Stimulated activated CD4-positive, alpha-beta T cell treated with anti-CD3 and anti-CD28 coated beads, Interleukin-12 subunit alpha, Interleukin-12 subunit beta, amount 100 ng/mL, for 24 hours (primary cell): ENCODE measurements at places on chromosomes 1 and 21.

- no peak for DNase-seq
These were observed 82.8 kb downstream of the LRRC53 start for GRCh38 chr1:74429580-74429979.

DNA sequence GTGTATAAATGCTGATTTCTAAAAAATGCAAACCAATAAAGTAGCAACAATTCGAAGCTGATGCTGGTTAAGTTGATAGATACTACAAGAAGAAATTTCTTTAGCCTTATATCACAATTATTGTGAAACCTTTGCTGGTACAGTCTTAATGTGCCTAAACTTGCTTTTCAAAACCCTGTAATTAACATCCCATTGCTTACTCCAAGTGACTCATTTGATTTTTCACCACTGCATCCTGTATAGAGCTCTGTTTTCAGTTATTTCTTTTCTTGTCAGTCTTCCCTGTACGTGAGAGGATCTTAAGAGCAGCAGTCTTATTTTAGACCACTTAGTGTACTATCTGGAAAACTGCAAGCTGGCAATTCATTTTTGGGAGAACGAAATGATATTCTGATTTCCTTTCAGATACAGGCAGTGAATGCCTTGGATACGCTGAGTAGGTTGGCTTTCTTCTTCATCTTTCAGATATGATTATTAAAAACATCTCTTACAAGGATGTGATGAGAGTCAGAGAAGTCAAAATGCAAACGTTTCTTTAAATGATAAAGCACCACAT lies 210.3 kb downstream of the KCTD3 start:
- no peak for DNase-seq

GRCh38 chr1:98325646-98326440 lies 335.7 kb upstream of the SNX7 start:
- no peak for DNase-seq

DNA sequence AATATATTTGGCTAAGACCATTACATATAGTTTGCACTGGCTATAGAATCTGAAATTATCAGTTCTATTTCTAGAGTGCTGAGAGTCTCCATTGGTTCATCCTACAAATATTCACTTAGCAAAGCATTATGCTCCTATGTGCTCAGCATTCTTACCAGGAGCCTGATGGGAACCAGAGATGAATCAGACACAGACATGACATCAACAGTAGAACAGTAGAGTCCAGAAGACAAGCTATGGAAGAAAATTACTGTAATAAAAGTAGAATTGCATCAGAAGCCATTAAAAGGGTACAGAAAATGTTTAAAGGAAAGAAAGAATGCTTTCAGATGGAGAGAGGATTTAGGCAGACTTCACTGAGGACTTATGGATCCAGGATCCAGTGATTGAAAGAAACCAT lies 271.7 kb upstream of the SNX7 start:
- DNase-seq = no peak

DNA sequence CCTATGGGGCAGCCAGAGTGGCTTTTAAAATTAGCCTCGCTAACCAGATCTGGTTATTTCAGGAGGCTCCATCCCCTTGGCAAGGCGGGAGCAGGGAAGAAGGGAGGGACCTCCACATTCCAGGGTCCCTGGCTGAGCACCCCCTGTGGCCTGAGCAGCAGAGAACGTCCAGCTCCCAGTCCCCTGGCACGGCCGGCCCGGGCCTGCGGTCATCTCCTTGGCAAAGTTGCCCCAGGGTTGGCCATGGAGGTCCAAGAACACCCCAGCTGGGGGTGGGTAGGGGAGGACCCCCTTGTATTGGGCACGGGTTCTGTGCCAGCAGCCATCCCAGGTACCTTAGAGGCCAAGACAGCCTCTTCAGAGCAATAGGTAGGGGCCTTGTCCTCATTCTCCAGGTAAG lies 75.9 kb downstream of the RAP1GAP start:
- DNase-seq = no peak

DNA sequence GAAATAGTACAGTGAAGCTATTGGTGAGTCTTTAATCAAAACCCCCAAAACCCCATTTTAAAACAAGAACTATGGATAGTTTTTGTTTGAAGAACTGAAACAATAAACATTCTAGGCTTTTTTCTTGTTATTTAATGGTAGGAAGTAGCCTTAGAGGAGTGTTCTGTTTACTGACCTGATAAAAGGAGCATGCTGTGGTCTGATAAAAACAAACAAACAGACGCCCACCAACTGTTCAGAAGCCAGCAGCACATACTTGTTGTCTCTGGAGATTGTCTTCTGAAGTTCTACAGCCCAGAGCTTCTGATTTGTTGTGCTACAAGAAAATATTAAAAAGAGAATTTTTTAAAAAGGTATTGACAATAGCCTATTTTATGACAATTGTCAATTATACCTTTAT lies 54.1 kb upstream of the CFAP298 start:
- no peak for DNase-seq

DNA sequence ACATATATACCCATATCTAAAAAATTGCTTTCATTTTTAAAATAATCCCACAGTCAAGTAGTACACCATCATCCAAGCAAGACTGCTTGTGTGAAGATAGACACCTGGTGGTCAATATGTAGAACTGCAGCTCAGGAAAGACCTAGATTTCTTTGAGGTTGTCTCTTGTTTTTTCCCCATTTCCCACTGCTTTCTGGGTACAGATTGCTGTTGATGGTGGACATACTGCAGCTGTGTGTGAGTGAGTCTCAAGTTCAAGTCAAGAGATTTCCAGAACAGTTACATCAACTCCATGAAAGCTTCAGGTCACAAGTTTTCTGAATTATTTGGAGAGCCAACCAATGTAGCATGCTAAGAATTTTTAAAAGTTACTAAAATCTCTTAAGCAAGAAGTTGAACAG lies 306.4 kb downstream of the DUSP10 start:
- no peak for DNase-seq

GRCh38 chr1:114585231-114585630 lies 3.8 kb upstream of the BCAS2 start:
- DNase-seq = no peak

DNA sequence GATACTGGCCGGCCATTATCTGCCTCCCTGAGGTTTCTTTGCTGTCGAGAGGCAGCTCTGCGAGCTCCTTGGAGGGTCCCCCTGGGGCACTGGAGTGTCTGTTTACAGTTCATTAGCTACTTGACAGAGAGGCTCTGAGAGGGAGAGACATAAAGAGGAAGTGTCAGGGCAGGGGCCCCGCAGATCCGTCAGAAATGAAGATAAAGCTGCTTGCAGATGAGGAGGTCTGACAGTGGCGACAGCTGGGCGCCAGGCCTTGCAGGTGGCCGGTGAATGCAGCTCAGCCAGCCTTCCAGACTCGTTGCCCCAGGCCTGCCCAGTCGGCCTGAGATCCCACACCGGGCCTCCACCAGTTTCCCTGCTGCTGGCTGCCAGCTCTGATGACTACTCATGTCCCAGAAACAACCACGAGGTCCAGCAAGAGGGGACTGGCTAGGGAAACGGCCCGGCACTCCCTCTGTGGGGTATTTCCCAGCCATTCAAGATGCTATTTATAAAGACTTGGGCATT lies 84.7 kb downstream of the DISP3 start:
- no peak for DNase-seq

GRCh38 chr1:11012260-11013159 lies at the start of gene TARDBP:
TARDBP (plus strand) TSS chr1:11012654; CDS start chr1:11013728, 1,074 bp downstream.
- DNase-seq = peak; percentile 78

- DNase-seq = no peak
These were observed 1.8 kb downstream of the ARNT start for GRCh38 chr1:150874455-150875196.

- no peak for DNase-seq
These were observed 47.3 kb downstream of the EIF2B3 start for GRCh38 chr1:44939061-44939460.

DNA sequence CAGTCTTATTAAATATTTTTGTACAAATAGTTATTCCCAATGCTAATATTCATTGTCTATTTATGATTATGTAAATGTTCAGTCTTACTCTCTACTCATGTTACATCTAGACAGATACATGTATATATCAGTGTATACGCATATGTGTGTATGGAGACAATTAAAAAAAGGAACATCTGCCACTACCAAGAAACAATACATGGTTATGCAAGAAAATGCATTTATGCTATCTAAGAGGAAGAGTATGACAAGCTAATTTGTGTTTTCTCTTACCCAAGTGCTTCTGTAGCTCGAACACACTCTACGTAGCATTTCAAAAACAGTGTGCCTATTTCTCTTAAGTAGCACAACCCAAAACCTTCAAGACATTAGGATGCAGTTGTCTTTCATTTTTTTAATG lies 6.1 kb upstream of the RLF start:
- no peak for DNase-seq

- no peak for DNase-seq
These were observed 4.2 kb downstream of the OR2T1 start for GRCh38 chr1:248406721-248407692.

DNA sequence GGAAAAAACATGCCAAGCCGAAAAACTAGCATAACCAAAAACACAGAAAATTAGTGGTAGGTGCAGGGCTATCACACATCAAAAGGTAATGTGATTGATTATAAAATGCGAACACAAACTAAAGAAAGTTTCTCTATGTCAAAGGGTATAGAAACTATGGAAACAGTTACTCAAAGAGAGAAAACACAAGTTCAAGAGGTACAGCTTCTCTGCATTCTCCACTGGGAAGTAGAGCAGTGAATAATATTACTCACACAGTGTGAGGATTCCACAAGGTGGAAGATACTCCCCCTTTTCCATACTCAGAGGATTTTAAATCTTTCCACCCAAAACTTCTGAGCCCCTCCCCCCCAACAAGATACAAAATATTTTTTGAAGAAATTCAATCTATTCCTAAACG lies 18.6 kb downstream of the AKT3 start:
- no peak for DNase-seq

GRCh38 chr1:187819086-187819485 lies 990.3 kb downstream of the PLA2G4A start:
- no peak for DNase-seq

GRCh38 chr1:107963601-107964335 lies 1.2 kb downstream of the VAV3 start:
- peak; percentile 40 for DNase-seq

- DNase-seq = no peak
These were observed 341.0 kb downstream of the NTNG1 start for GRCh38 chr1:107481756-107482384.

DNA sequence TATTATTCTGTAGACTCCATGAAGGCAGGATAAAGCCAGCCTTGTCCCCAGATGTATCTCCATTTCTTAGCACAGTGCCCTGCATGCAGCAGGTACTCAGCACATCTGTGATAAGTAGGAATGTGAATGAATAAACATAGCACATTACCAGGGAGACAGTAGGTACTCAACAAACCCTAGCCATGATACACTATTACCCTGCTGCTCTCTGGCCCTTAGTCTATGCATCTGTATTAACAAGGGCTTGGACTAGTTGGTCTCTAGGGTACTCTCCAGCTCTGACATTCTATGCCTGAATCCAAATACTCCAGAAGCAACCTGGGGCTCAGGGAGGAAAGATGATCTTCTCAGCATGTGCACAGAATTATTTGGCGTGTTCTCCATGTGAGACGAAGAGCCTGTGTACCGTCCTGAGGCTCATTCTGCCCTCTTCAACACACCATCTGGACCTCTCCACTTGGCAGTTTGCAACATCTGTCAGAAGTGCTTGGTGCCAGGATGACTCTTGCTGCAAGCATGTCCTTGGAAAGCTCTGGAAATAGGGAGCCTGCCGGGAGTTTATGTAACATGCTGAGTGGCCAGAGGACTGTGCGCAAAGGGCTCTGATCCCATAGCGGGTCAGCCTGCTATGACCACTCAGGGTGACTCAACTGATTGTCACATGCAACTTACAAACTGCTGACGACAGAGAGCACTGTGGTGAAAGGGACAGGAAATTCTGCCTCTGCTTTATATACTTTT lies 228.2 kb upstream of the USP24 start:
- DNase-seq = no peak

DNA sequence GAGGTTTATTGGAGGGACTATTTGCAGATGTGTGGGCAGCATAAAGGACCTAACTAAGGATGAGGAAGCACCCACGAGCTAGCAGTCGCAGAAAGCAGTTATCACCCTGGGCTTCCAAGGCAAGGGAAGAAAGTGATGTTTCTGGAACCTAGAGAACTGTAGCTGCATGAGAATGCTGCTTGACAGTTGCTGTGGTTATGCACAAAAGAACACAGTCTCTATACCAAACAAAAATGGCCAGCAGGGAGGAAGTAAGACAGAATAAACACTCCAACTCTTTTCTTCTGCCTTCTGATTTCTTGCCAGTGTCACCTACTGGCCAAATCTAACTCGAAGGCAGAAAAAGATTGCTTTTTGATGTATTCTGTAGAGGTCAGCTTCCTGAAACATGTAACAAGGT lies 190.2 kb downstream of the RASAL2 start:
- DNase-seq = no peak

DNA sequence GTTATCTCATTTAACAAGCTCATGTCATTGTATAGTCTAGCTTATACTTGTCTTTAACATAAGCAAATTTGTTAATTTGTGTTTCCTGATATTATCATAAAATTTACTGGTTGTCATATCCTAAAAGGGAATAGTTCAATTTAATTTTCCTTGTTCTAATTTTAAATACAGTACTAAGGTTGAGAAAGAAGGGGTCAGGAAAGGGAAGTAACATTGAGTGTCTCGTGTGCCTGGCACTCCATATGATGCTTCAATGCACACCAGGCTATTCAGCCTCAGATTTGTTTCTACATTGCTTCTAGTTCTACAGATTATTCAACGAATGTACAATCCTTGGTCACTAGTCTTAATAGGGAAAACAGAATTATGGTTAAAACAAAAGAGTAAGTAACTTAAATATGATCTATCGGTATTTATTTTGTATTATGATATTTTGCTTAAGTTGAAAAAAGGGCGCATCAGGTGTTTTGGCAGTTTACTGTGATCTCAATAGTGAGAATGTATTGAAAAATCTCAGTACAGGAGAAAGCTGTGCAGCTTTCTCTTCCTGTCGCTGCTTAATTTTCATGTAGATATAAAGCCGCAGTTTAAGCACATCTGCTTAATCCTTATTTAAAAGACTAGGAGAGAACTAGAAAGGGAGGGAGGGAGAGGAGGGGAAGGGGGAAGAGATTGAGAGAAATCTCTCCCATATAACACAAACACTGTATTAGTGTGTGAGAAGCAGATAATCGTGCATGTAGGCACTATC lies 13.0 kb downstream of the PTPRC start:
- no peak for DNase-seq

DNA sequence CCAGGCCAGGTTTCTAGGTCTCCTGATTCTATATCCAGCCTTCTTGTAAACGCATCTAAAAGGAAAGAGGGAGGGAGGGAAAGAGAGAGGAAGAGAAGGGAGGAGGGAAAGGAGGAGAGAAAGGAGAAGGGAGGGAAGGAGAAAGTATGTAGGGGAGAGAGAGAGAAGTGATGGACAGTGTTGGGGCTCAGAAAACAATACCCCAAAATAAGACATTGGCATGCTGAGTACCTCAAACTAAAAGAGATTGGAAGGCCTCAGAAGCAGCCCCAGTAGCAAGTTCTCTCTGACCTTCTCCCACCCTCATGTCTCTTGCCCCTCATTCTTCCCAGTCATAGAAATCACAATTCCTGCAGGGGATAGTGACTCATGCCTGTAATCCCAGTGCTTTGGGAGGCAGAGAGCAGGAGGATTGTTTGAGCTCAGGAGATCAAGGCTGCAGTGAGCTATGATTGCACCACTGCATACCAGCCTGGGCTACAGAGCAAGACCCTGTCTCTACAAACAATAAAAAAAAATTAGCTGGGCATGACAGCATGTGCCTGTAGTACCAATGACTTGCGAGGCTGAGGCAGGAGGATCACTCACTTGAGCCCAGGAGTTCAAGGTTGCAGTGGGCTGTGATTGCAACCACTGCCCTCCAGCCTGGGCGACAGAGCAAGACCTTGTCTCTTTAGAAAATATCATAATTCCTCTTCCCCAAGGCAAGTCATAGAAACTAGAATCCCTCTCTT lies 51.2 kb downstream of the DNTTIP2 start:
- DNase-seq = no peak

GRCh38 chr1:103266036-103266435 lies 157.7 kb upstream of the COL11A1 start:
- no peak for DNase-seq
